Cardiac ventricle fibroblast (primary cell): ENCODE measurements at places on chromosomes 16 and 17. TPM values are rescaled to one million over a fixed set of nuclear protein-coding genes. Genes with fewer than 3 reads are reported as not detected.

OXLD1 gene
- total RNA-seq, result 33.4 and 34.4 TPM in 2 replicates

FNDC8 gene
- total RNA-seq, result not detected in 2 replicates

SLC47A1 gene
- 1.5 and 7.5 TPM in 2 replicates for total RNA-seq

SLC5A2 gene
- not detected in 2 replicates for total RNA-seq

KRTAP1-1 gene
- total RNA-seq, result not detected in 2 replicates

HBQ1 gene
- 4.1 TPM in 1 of 2 replicates, not detected in the other for total RNA-seq

IGFALS gene
- total RNA-seq, result not detected in 2 replicates

TP53TG3B gene
- not detected in 2 replicates for total RNA-seq

ORAI3 gene
- 45.4 and 48.9 TPM in 2 replicates for total RNA-seq

CIITA gene
- total RNA-seq, result 0.19 and 1.9 TPM in 2 replicates

KCNJ12 gene
- 0.20 and 0.81 TPM in 2 replicates for total RNA-seq

PPM1E gene
- total RNA-seq, result 0.06 and 0.10 TPM in 2 replicates

CTRB2 gene
- not detected in 2 replicates for total RNA-seq
